ENCODE measurements at places on chromosomes 2 and 18.

DNA sequence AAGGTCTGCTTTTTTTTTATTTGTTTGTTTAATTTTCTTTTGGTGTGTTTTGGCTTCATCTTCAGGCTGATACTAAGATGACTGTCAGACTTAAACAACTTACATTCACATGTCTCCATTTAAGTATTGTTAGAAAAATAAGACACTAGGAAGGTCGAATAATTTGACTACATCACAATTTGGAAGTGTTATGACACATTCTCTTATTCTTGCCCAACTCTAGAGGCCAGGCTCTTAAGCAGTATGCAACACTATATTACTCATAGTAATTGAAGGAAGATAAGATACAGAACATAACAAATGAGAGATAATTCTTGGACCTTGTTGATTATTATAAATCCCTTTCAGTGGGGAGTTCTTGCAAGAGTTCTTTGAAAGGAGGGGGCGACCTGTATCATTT, 295.3 kb upstream of the COL3A1 start:
- no peak for DNase-seq

DNA sequence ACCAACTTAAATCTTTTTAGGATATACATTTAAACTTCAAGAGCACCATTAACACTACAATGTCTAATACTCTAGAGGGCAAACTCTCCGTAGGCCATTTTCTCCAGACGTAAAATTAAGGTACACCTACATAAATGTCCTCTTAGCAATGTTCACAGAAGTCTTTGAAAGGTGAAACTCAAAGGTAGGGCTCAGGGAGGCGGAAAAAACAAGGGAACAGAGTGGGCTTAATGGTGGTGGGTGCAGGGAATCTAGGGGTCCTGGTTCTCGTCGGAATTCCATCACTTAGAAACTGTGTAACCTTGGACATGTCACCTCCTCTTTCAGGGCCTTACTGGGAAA, 668 bp downstream of the NFU1 start:
- peak; percentile 11 for DNase-seq

DNA sequence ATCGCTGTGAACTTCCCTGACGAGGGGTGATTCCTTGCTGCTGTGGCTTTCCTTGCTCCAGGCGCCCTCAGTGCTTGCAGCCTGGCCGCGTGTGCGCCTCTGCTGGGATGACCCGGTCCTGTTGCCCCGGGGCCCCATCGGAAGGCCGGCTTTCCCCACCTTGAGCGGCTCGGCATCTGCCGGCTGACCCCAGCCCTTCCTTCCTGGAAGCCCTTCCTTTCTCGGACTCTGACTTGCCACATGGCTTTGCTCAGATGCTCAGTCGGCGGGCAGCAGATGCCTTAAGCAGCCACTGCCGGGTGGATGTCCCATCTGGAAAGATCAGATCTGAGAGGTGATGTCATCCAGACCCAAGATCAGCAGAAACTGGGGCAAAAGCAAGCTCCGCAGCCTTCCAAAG, 100.5 kb upstream of the ODC1 start:
- no peak for DNase-seq

DNA sequence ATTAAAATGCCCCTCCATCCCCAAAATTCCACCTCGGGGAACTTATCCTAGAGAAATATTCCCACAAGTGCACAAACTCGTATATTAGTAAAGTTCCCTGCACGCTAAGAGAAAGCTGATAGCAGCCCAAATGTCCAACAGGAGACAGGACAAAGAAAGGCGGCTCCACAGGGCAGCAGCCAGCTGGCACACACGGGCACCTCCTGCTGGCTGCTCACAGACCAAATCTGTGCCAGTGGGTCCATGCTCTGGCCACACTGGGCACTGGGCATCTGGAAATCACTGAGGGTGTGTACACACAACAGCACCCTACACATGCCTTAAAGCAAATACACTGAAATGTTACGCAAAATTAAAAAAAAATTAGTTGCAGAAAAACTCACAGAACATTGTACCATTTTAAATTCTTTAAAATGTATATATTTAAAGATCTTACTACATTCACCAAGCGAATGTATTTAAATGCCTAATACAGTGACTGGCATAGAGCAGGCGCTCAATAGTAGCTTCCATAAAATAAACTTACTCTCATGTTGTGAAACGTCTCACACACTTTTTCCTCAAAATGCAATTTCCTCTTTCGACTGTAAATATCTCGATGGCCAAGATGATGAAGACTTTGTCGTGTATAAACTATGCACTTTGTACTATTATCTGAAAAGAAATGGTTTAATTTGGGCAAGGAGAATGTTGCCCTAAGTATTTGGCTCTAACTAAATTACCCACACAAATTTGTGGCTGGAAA, 19.4 kb downstream of the ZNF516 start:
- DNase-seq = no peak

DNA sequence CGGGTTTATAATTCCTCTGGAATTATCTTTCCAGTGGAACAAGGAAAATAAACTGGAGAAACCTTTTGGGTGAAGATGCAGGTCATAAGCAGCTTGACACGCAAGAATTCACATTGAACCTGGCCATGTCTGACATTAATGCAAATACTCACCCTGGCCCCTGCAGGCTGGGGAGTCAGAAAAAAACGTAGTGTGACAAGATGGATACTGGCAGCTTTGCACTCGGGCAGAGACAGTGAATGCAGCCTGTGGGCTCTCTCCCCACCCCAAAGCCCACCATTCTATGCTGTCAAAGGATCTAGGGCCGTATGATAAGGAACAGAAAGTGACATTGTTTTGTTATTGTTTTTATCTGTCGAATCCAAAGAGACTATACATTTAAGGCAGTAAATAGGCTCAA, 223.1 kb downstream of the RBM43 start:
- no peak for DNase-seq

GRCh38 chr2:39176997-39177396, 56.1 kb upstream of the SOS1 start:
- no peak for DNase-seq

GRCh38 chr18:63313396-63313917, 6.1 kb downstream of the BCL2 start:
- DNase-seq = no peak

GRCh38 chr2:109415581-109416013, 198.2 kb downstream of the SEPTIN10 start:
- no peak for DNase-seq

- no peak for DNase-seq
Observed at GRCh38 chr2:197274937-197275336, 35.6 kb downstream of the ANKRD44 start.

- no peak for DNase-seq
Observed at GRCh38 chr2:224202281-224202865, 163.3 kb upstream of the SERPINE2 start.

GRCh38 chr2:237627441-237628246, at the start of gene LRRFIP1:
LRRFIP1 (plus strand) TSS chr2:237627587; CDS start chr2:237627645, 58 bp downstream.
- DNase-seq = no peak

GRCh38 chr2:23230885-23231284, 154.1 kb upstream of the KLHL29 start:
- DNase-seq = no peak

DNA sequence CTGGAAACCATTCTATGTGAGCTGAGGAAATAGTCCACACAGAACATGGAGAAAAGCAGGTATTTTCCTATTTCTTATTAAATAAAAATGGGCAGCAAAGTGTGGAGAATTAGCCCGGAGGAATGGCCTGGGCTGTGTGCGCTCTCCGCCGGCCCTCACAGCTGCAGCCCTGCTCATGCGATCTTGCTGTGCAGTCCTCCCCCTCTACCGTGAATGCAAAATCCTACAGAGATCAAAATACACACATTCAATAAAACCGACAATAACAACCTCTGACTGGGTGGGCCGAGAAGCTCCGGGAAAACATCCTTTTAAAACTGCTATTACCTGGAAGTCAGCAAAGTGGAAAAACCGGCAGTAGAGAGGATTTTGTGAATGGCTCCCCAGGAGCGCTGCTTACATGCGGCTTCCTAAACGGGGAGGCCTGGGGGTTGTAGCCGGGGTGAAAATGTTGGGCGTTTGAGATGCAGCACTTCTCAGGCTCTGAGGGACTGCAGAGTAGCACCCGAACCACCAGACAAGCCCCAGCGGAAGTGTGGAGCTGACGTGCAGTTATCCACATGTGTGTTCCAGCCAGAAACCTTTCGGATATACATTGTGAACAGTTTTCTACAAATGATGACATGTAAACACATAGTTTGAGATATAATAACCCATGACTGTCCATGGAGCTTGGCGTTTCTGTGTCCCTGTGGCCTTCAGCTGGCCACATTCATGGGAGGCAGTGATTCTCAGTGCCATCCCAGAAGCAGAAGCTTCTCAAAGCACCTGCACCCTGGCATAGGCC, 94.2 kb upstream of the ALKAL2 start:
- DNase-seq = no peak

GRCh38 chr18:13453714-13454113, 235.2 kb downstream of the LDLRAD4 start:
- no peak for DNase-seq

- peak; percentile 59 for DNase-seq
Observed at GRCh38 chr2:71157124-71157793, 26.8 kb downstream of the MPHOSPH10 start.

GRCh38 chr2:38146907-38147307, 71.0 kb upstream of the CYP1B1 start:
- no peak for DNase-seq

- DNase-seq = no peak
Observed at GRCh38 chr2:39696101-39696553, 30.4 kb downstream of the TMEM178A start.

DNA sequence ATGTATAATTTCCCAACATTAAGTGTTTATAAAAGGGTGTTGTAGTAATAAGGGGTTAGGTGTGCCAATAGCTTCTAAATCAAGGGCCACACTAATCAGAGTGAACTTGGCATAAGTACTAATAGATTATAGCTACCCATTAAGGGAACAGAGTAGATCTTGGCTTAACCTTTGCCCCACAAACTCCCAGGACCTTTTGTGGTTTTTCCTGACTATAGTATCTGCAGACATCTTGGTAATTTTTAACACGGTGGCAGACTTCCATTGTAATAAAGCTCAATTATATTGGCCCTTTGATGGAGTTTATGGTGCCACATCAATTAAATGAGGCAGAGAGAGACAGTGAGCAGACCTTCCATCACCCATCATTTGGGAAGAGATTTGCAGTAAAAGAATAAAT, 358.5 kb upstream of the HNRNPA3 start:
- DNase-seq = no peak

- DNase-seq = peak; percentile 30
Observed at GRCh38 chr2:172943539-172943938, 132.1 kb upstream of the MAP3K20 start.
